Activated T-helper 1 cell treated with Interleukin-2 at 50 U/mL for 16 hours (primary cell): ENCODE measurements at places on chromosomes 12 and 14.

DNA sequence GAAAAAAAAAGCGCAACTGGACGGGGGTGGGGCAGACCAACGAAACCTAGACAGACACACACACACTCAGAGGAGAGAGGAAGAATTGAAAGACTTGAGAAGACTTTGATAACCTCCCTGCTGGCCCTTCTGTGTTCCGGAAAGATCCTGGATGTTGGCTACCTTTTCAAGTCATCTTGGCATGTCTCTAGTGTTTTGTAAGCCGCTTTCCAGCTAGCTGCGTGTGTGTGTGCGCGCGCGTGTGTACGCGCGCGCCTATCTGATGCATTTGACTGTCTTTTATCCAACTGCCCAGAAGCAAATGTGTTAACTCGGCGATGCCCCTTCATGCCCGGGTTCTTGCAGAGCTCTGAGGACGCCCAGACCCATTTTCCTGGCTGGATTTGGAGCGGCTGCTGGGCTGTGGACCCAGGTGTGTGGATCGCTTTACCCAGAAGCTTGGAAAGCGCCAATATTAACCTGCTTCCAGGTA lies 664 bp downstream of the LRFN5 start:
- no peak for DNase-seq

DNA sequence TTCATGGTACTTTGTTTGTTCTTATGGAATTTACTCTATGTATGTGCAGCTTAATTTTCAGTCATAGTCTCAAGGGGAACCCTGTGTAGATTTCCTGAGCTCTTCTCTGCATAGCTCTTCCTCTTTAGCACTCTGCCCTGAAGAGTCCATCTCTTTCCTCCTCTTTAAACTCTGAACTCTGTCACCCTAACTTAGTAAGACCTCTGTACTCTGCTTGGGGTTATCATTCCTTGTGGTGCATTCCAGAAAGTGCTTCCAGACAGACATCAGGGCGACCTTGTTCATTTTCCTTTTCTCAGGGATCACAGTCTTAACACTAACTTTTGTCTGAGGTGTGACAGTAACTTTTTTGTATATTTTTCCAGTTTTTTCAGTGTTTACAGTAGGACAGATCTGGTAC lies 179.3 kb downstream of the RAD51B start:
- no peak for DNase-seq

- no peak for DNase-seq
These were observed at the start of gene KRT6A for GRCh38 chr12:52493172-52493571. Gene KRT6A (minus strand): TSS chr12:52493257. CDS start chr12:52493188, 69 bp downstream.

GRCh38 chr12:46265734-46266133 lies 3.1 kb downstream of the SLC38A1 start:
- DNase-seq: no peak

GRCh38 chr12:104785886-104786285 lies 172.2 kb downstream of the SLC41A2 start:
- no peak for DNase-seq

DNA sequence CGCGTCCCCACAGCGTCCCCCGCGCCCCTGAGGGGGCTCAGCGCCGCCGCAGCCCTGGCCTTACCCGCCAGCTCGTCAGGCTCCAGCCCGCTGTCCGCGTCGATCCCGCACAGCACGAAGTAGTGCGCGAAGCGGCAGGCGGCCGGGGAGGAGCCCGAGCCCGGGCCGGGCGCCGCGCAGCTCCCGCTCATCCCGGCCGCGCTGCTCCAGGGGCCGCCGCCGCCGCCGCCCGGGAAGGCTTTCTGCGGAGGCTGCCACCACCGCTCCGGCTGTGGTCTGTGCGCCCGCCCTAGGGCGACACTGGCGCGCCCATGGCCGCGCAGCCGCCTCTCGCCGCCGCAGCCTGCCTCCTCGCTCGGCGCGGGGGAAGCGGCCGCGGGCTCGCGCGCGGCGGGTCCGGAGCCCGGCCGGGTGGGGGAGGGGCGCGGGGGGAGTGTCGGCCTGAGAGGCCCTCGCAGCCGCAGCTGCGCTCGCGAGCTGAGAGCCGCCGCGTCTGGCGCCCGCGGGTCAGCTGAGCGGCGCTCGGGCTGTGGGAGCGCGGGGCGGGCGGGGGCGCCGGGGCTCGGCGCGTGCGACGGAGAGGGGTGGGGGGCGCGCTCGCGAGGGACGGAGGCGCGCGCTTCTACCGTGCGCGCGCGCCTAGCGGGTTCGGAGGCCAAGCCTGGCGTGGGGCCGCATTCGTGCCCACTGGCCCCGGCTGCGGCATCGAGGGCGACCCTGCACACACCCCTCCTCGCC lies at the start of gene DENND5B:
DENND5B (minus strand) TSS at position 495 of the 738 bp plus-strand sequence; CDS start at position 191, 304 bp downstream.
- no peak for DNase-seq

GRCh38 chr12:71671816-71672215 lies 7.7 kb downstream of the THAP2 start:
- no peak for DNase-seq

- no peak for DNase-seq
These were observed 1.1 kb downstream of the TTC8 start for GRCh38 chr14:88825503-88825902.

DNA sequence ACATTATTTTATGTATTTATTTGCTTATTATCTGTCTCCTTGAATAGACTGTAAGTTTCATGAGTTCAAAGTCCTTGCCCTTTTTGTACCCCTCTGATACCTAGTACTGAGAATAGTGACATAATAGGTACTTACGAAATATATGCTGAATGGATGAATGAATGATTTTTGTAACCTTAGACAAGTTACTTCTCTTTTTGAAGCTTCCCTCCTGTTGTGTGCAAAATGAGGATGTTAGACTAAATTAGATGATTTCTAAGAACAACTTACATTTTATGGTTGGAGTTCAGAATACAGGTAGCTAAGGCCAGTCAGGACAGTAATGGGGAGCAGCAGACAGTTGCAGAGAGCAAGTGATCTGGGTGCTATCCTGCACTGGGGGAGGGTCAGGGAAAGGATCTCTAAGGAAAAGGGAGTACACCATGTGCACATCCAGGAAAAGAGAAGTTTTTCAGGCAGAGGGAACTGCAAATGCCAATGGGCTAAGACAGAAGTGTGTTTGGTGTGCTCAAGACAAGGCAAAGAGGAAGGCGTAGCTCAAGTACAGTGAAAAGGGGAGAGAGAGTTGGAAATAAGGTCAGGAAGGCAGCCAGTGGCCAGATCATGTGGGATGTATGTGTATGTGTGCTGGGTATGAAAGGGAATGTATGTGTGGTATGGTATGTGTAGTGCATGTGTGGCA lies 59.4 kb upstream of the AMIGO2 start:
- no peak for DNase-seq

GRCh38 chr12:56198836-56199235 lies 9.6 kb upstream of the SMARCC2 start:
- no peak for DNase-seq

GRCh38 chr12:122963941-122964265 lies 2.4 kb downstream of the ABCB9 start:
- DNase-seq: no peak

DNA sequence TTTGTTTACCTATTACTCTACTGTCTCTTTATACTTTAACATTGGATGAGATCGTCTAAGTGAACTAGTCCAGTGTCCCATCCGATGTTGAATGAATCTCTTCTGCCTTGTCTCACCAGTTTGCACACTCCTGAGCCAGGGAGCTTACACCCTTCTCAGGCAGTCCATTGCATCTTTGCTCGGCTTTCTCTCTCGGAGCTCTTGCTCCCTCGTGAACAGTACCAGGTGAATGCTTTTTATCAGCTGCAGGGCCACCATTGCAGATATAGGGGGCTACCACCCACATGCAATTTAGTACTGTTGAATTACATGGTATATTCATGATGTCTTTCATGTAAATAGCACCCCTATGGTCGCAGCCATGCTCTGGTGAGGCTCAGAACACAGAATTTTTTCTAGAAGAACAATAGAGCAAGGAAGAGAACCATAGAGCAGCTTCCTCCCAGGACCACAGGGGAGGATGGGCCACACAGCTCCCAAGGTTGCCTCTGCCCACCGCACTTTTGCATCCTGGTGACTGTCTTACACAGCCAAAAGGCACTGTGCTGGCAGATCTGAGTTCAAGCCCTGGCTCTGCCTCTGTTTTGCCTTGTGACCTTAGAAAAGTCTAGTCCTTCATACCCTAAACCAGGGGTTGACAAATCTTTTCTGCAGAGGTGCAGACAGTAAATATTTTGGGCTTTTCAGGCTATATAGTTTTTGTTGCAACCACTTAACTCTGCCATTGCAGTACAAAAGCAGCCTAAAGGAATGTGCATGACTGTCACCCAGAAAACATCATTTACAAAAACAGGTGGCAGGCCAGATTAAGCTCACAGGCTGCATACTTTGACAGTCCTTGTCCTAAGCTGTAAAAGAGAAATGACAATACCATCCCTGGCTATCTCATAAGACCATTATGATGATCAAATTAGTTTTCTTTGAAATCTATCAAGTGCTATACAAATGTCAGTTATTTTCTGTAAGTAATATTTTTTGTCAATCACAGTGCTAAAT lies 35.4 kb downstream of the PLEKHG7 start:
- no peak for DNase-seq

- DNase-seq: no peak
These were observed 35.8 kb downstream of the CCNK start for GRCh38 chr14:99516871-99517642.

DNA sequence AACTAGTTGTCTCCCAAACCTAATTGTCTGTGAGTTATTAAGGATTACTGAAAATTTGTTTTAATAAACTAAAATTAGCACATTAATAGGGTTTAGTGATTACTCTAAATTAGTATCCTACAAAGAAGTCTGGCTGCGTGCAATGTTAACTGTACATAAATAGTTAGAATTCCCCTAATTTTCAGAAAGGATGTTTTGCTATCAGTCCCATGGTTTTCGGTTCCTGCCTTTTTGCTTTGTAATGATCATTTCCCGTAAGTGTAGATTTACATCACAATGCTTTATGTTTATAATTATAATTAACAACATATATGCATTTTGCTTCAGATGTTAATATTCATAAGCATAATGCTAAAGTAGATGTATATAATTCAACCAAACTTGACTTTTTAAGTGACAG lies 19.8 kb upstream of the LYZ start:
- DNase-seq: no peak

DNA sequence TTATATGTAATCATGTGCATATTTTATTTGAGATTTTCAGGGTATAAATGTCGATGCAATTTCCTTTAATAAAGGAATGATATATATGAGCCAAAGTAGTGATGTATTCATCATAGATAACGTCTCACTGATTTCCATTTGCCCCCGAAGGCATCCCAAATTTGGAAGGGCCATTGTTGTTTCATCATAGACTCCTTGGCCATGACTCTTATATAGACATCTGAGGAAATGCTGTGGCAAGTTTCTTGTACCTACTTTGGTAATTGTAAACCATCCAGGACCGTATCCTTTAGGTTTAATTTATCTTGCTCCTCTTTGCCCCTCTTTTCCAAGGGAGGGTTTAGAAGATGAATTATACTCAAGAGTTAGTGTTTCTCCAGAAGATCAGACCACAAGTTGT lies 84.7 kb downstream of the SAMD4A start:
- no peak for DNase-seq

DNA sequence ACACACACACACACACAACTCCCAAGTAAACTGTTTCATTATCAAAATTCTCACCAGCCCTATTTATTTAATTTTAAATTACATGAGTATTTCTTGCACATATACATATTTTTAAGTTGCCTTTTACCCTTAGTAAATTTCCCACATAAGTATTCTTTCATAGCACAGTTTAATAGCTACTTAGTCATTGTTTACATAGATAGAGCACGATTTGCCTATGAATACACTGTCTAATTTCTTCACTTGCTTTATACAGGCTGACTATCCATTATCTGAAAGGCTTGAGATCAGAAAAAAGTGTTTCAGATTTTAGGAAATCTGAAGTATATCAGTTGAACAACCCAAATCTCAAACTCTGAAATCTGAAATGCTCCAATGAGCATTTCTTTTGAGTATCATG lies 30.9 kb downstream of the NIN start:
- no peak for DNase-seq

DNA sequence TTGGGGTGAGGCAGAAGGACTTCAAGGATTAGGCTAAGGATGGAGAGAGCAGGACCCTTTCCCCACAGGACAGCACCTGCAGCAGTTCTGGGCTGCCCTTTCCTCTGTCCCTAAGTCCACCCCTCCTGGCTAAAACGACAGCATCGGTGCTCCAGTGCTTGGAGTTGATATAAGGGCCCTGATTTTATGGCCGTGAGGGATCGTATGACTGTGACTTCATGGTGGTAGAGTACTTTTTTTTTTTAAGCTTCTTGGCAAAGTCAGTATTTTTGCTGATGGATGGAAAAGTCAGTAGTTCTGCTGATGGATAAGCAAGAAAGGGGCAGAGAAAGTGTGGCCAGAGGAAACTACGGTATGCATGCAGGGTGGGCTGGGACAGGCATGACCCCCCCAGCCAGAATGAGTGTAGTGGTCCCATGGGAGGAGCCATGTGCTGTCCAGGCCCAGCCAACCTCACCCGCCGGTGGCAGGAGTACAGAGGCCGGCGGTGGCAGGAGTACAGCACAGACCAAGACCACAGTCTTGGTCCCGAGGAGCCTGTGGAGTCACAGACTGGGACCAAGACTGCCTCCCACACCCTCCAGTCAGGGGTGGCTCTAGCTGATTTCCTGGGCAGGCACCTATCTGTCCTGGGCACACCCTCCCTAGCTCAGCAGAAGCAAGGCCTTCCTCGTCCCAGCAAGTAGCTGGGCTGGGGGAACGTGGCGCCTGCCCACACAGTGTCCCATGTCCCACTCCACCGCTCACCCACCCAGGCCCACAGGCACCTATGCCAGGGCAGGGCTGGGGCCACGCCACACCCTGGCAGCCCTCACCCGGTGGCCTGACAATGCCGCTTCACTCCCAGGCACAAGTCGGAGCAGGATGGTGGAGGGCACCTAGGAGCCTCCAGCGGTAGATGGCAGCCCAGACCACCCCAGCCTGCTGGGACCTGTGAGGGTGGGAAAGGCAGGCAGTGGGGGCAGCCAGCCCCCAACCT lies 46.3 kb downstream of the CCDC88C start:
- DNase-seq: no peak
